ENCODE measurements at places on chromosomes 3 and 15.

GRCh38 chr3:142652826-142653292, 56.7 kb downstream of the PLS1 start:
- no peak for DNase-seq

GRCh38 chr15:39851500-39852092, 68.5 kb downstream of the GPR176 start:
- DNase-seq: no peak

- DNase-seq: no peak
These were observed 32.4 kb upstream of the CDV3 start for GRCh38 chr3:133540896-133541674.

- no peak for DNase-seq
These were observed 452.1 kb upstream of the RASGRP1 start for GRCh38 chr15:39016706-39017105.

DNA sequence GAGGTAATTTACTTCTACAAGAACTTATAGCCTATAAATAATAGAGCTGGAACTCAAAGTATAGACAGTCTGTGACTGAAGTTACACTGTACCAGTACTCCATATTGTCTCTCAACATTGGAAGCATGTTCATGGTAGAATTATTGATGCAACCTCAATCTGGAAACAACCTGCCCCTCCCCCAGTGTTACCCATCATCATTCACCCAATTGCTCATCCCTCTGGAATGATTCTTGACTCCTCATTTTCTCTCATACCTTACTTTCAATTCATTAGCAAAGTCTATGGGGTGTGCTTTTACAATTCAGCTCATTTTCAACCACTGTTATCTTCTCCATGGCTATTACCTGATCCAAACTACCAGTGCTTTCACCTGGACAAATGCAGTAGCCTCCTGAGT, 151.7 kb downstream of the CPNE4 start:
- DNase-seq: no peak

GRCh38 chr3:157094751-157095480, 65.0 kb downstream of the CCNL1 start:
- no peak for DNase-seq

- no peak for DNase-seq
These were observed 108.8 kb upstream of the ATP2B2 start for GRCh38 chr3:10614168-10614567.

DNA sequence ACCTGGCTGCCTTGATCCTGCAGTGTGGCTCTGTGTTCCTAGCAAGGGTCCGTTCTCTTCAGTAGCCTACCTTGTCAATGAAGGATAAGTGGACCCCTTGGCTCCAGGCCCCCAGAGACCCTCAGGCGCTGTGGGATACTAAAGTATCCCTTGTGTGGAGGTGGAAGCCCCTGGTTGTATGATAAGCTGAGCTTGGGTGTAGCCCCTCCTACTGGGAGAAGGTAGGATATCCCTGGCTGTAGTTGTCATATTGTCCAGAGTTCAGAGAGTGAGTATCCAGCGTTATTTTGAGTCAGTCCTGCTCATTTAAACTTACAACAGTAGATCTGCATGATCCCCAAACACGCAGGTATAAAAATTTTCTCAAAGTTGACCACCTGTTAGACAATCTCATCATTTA, 496.8 kb downstream of the CNTN4 start:
- no peak for DNase-seq

DNA sequence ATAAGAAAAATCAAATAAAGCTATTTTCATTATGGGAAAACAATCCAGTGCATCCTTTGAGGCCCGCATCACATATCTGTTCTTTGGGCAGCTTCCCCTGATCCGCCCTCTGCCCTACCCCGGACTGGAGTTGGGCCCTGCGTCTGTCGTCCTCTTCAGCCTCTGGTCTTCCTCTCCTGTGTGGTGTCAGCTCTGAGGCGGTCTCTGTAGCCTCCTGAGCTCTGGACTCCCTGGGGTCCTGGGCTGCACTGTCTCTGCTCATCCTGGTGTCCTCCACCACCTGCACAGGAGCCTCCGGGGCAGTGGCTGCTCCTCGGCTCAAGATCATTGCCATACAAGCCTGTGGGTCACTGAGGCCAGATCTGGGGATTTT, 7.4 kb upstream of the SNX22 start:
- no peak for DNase-seq

DNA sequence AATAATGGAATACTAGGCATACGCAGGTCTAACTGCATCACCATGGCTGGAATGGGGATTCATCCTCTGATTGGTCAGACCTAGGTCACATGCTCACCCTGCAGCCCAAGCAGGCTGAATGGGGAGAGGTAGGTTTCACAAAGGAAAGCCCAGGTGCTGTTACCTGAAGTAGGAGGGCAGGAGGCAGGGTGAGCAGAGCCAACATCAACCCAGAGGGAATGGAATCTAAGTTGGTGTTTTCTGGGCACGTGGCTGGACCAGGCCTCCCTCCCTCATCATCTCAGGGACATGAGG, 6.7 kb upstream of the H1-8 start:
- DNase-seq: no peak

GRCh38 chr15:85010386-85011159, 28.9 kb downstream of the PDE8A start:
- no peak for DNase-seq

DNA sequence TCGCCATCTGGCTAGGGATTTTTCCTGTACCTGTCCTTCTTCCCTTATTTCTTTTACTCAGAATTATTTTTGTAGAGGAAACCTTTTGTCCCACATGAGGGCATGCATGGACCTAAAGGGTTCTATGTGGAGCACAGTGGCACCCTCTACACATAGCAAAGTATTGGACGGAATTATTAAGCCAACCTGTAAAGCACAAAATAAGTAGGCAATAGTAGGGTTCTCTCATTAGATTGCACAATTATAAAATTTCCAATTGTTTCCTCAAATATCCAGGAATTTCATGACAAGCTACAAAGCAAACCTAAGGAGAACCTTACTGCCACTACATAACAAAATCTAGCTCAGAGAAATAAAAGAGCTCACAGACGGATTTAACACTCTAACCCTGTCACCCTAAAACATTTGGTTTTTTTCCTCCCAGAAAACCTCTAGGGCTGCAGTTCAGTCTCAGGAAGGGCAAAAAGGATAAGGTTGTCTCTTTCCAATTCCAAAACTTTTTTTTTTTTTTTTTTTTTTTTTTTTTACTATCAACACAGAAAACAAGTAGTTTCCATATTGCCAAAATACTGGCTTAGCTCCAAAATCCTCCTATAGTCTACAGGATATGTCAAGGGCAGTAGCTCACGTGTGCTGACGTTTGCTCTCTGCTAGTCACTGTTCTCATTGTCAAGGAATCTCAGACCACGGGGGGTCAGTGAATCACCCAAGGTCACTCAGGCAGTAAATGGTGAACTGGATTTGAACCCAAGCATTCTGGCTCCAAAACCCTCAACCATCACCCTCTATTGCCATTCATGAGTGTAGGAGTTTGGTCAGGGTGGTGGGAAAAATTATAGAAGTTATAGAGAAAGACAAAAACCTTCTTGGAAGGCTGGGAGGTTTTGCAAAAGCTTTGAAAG, 52.3 kb downstream of the NCEH1 start:
- no peak for DNase-seq

All from activated CD4-positive, alpha-beta T cell treated with anti-CD3 and anti-CD28 coated beads, Interleukin-2, amount 50 U/mL, for 4 hours (primary cell).